Right lung (tissue), 10 donors: ENCODE measurements at places on chromosomes 16 and 17.

GRCh38 chr16:54102888-54103866 is 183.4 kb downstream of the IRX3 start:
- no peak for DNase-seq

DNA sequence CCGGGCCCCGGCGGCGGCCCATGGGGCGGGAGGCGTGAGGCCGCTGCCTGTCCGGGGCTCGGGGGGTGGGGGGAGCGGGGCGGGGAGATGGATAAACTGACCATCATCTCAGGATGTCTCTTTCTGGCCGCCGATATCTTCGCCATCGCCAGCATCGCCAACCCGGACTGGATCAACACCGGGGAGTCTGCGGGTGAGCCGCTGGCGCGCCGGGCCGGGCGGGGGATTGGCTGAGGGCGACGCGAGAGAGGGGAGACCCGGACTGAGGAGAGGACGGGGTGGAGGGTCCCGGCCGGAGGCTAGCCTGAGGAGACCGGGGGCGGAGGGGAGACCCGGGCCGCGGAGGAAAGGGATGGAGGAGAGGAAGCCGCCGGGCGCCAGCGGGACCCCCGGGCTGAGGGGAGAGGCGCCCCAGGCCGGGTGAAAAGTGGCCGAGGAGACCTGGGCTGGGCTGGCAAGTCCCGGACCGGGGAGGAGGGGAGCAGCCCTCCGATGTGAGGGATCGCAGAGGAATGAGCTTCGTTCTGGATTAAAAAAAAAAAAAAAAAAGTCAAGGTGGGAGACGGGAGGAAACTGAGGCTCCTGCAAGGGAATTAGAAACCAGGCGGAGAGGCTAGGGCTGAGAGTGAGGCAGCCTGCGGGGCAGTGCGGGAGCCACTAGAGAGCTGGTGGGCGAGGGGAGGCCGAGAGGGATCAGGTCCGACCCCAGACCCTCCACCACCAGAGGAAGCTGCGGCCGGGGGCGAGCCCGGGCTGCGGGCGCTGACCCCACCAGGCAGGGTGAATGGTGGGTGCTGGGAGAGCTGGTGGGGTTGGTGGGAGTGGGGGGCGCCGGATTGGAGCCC is 526 bp downstream of the MOSMO start:
- DNase-seq = no peak

DNA sequence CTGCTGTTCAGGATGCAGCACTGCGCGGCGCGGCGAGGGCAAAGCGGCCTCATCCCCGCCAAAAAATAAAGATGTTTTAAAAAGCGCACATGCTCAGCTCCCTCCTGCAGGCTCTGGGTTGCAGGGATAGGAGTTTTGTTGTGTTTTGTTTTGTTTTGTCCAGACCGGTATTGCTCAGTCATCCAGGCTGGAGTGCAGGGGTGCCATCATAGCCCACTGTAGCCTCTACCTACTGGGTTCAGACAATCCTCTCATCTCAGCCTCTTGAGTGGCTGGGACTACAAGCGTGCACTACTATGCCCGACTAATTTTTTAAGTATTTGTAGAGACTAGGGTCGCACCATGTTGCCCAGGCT is 636 bp downstream of the WWOX start:
- DNase-seq = no peak

DNA sequence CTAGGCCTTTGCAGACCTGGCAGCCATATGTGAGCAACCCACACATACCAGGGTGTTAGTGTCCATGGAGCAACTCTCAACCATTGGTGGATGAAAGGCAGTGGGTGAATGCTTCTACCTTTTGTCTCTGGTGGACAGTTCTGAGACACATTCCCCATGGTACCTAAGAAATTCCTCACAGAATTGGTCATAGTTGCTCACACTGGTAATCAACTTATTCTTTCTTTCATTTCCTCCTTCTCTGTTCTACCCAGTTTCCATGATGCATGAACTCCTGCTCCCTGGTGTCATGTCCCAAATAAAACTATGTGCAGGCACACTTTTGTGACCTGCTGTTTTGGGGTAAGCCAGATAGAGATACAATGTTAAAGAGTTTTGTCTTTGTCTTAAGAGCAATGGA is 33.2 kb upstream of the MPHOSPH6 start:
- DNase-seq = no peak

- peak; percentile 50 for DNase-seq
These were observed at the start of gene DDX42 for GRCh38 chr17:63774141-63774968. Gene DDX42, plus strand, starts transcription at chr17:63774170. Its CDS starts 12,880 bp downstream, at chr17:63787050.

GRCh38 chr16:68074850-68075555 is 10.2 kb upstream of the NFATC3 start:
- DNase-seq = no peak

DNA sequence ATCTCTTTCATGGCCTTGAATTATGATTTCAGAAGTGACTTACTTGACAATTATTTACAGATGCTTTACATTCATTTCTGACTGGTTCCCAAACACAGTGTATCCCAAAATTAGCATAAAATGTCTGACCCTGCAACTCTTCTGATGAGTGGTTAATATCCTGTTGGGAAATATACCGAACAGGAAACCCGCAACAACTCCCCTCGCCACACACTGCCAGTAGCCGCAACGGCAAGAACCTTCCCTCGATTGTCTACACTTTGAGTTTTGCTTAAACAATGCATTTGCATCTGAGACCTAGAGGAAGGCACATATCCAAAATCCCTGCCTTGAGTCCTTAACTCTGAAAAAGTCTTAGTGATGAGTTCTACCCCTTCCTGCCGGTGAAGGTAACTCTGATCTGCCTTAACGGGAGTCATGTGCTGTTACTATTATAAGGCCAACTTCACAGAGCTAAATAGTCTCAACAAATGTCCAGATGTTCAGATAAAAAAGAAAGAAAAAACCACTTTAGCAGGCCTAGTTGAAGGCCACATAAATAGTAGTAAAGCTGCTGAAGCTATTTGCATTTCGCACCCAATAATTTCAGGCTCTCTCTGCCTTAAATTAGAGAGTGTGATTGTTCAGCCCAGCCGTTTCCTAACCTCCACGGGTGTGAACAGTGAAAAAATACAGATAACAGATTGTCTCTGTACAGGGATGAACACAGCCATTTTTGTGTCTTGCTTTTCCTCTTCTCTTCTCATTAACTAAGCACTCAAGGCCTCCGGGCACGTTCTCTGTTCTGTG is 321.1 kb downstream of the HS3ST3B1 start:
- no peak for DNase-seq

DNA sequence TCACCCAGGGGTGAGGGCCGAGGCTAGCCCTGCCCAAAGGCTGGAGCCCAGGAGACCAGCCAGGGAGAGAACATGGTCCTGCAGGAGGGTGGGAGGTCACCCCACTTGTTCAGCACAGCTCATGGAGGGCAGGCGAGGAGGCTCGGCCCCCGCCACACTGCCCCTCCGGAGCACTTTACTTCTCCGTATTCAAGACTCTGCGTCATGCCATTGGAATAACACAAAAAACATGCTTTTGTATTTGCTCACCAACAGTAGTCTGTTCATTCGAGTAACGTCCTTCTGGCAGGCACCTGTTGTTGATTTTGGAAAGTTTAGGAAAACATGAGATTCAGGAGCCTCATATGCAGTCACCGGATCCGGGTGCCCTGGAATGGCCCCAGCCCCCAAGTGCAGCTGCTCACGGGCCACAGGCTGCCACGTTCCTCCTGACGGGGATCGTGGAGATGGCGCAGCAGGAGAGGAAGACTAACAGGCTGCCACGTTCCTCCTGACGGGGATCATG is 81.1 kb upstream of the DNAH17 start:
- DNase-seq = no peak

DNA sequence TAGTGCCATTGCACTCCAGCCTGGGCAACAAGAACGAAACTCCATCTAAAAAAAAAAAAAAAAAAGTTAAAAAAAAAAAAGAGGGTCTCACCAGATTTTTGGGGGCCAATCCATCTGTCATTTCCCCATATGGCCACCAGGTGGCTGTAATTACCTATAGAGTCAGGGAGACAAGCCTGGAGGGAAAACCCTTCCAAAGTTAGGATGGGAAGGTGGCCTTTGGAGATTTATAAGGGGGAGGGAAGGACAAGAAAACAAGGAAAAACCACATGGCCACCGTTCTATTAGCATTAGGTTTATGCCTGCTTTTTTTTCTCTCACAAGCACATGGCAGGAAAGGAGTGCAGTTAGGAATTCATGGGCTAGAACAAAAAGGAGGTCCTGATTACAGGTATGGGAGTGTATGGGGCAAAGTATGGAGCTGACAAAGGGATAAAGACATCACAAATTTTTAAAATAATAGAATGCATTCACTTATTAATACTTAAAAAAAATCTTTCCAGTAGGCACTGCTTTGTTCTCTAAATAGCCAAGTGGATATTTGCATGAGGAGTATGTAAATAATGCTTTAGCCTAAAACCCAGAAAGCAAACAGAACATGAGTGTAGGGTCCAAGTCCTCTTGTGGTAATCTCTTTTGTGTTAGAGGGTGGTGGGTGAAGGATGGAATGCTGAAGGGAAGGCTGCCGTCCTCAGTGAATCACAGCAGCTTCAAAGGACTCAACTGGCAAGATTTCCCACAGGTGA is 5.1 kb downstream of the CYB5D1 start:
- DNase-seq = no peak

- no peak for DNase-seq
These were observed 161.4 kb upstream of the KCNJ16 start for GRCh38 chr17:69913616-69914015.

DNA sequence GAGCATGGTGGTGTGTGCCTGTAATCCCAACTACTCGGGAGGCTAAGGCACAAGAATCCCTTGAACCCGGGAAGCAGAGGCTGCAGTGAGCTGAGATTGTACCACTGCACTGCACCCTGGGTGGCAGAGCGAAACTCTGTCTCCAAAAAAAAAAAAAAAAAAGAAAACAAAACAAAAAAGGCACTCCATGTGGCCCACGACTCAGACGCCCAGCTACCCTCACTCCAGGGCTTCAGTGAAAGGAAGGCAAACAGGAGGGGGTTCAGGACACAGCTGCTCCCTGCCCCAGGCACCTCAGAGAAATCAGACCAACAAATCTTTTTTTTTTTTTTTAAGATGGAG is 91.7 kb downstream of the LITAF start:
- DNase-seq = no peak

GRCh38 chr17:4276514-4276913 is 12.7 kb upstream of the ANKFY1 start:
- no peak for DNase-seq

DNA sequence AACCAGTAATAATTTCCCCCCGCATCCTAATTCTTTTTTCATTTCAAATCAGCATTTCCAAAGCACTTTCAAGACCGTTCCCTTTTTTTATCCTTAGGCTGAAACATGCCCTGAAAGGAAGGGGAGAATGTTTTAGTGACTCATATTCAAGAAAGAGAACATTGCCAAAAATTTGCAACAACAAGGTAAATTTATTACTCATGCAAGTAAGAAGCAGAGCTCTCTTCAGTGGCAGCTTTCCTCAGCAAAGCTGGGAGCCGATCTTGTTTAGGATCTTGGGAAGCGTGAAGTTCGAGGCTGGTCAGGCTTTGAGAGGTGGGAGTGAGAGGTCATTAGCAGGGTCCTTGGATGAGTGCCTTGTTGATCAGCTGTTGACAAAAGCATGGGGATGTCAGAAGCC is 129.5 kb downstream of the PRKCA start:
- no peak for DNase-seq

- peak; percentile 70 for DNase-seq
These were observed 10.5 kb upstream of the TEKT3 start for GRCh38 chr17:15351925-15352324.

GRCh38 chr16:19400711-19401110 is 17.0 kb upstream of the TMC5 start:
- DNase-seq = no peak

DNA sequence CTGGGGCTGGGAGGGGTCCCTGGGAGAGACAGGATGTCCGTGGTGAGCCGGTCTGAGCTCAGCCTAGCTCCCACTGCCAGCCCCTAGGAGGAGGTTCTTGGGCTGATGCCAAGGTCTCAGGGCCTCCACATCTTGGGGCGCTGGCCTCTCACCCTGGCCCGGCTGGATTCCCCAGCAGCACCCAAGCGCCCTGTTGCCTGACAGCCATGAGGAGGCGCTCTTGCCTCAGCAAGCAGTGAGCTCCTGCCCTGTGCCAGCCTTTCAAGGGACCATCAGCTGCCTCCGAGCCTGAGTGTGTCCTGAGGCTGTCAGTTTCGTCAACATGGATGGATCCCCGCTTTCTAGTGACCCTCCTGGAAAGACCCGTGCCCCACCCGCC is 234.9 kb upstream of the CIBAR2 start:
- no peak for DNase-seq

GRCh38 chr17:34485999-34486398 is 93.4 kb upstream of the TMEM132E start:
- no peak for DNase-seq

DNA sequence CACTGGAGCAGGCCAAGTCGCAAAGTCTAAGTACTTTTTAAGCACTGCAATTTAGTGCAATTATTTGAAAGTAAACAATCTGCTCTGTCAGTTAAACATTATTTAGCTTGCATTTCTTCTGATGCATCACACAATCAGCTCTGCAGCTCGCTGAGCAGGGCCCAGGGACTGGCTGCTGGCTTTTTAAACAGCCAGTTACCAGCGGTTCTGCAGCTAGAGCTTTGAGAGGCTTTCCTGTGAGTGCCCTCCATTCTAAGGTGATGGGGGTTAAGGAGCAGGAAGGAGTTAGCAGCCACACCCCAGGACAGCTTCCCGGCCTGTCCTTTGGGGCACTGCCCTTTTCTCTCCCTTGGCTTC is 154.3 kb downstream of the SALL1 start:
- peak; percentile 2 for DNase-seq

- no peak for DNase-seq
These were observed 16.4 kb downstream of the MAP2K3 start for GRCh38 chr17:21300601-21301571.

GRCh38 chr16:55930036-55930435 is 54.9 kb upstream of the CES5A start:
- DNase-seq = no peak

GRCh38 chr16:58498341-58499091 is 1.4 kb upstream of the NDRG4 start:
- no peak for DNase-seq

GRCh38 chr17:12928736-12929135 is 89.1 kb downstream of the ELAC2 start:
- no peak for DNase-seq

DNA sequence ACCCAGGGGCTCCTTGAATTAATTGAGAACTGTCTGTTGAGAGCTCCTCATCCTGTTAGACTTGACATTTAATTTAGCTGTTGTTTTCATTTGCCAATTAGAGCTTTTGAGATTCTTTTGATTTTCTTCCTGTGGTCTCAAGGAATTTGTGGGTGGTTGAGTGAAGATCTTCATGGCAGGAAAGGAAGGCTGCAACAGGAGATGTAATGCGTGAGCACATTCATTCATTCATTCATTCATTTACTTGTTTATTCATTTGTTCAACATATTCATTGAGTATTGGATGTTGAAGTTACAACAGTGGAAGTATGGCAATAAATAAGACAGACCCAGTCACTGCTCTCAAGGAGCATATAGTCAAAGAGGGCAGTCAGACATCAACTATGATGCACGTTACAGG is 117.7 kb downstream of the PRKCB start:
- DNase-seq = no peak
